SW480 (cell line): ENCODE measurements at places on chromosomes 4 and X.

GRCh38 chr4:145182222-145182621 is 1.8 kb upstream of the OTUD4 start:
- DNase-seq, result no peak

DNA sequence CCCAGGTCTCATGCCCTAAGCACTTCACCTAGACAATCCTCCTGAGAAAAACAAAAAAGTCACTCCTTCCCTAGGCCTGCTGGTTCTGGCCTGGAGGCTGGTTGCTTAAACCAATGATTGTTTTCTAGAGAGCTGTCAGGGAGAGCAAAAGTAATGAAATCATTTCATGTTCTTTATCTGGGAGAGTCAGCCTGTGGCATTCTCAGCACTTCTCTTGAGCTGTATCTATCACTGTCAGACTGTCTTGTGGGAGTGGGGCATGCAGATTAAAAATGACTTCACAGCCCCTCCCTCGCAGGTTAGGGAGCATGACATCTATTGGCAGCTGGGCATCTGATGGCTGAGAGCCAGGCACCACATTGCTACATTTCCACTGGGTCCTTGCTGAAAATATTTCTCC is 20.4 kb upstream of the TMEM154 start:
- no peak for DNase-seq

GRCh38 chrX:94454159-94454558 is 780.2 kb downstream of the FAM133A start:
- DNase-seq, result no peak

GRCh38 chr4:104571341-104571740 is 76.6 kb upstream of the CXXC4 start:
- no peak for DNase-seq

GRCh38 chrX:38273453-38273852 is 52.8 kb upstream of the SRPX start:
- no peak for DNase-seq

DNA sequence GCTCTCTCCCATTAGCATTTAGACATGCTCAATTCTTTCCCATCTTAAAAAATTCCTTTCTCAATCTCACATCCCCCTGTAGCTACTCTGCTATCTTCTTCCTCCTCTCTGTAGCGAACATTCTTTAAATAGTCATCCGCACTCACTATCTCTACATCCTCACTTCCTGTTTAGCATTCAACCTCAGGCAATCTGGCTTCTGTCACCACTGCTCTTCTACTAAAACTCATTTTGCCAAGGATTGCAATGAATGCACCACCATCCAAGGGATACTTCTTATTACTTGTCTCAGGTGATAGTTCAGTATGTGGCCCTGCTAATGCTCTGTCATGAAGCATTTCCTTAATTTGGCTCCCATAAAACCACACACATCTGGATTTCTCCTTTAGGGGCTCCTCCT is 10.9 kb upstream of the TET2 start:
- DNase-seq, result no peak

- DNase-seq, result peak; percentile 28
Observed at GRCh38 chr4:153248641-153249198, 44.5 kb downstream of the TRIM2 start.

GRCh38 chr4:66489370-66489769 is 819.1 kb upstream of the EPHA5 start:
- DNase-seq, result no peak

- no peak for DNase-seq
Observed at GRCh38 chr4:78845472-78845871, 69.3 kb downstream of the BMP2K start.

DNA sequence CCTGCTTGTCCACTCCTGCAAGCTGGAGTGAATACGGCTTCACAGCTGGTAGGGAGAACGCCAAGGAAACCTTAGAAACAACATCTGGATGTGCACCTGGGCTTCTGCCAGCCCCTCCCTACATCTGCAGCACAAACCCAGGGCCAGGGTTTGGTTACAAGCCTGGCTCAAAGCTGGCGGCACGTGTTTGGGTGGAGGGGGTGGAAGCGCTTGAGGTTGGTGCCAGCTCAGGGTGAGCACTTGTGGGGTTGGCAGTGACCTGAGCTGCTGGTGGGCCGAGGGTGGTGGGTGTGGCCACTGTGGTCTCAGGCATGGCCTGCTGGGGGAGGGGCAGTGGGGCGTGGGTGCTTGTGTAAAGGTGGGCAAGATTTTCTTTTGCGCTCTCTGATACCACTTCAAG is 15.6 kb downstream of the ELF4 start:
- no peak for DNase-seq

- no peak for DNase-seq
Observed at GRCh38 chr4:62901101-62901500, 1508.1 kb downstream of the TECRL start.

DNA sequence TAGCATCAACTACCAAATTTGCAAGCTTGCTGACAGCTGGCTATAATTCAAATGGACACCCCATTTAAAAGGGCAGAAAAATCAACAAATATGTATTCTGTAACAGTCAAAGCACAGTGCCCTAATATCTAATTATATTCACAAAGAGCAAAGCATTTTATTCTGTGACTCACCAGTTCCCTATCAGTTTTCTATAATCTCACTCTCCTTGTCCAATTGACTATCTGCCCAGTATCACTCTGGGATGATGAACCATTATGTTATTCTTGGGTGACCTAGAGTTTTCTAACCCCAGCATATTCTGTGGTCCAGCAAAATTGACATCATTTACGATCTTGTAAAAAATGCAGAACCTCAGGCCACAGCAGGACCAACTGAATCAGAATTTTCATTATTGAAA is 82.0 kb upstream of the FREM3 start:
- no peak for DNase-seq

DNA sequence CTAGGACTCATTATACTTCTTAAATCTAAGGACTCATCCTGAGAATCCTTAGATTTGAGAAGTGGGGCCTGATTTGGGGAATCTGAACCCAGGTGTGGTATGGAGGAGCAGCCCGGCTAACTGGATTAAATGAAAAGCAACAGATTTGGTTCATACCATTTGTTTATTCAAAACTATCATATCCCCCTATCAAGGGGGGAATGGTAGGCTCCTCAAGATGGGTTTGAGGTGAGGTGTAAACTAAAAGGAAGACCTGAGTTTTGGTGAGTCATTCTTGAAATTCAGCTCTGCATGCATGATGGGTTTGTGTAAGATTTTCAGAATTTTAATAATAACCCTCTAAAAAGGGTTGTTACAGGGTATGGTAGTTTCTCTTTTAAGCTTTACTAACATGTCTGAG is 53.4 kb downstream of the CASP6 start:
- no peak for DNase-seq

DNA sequence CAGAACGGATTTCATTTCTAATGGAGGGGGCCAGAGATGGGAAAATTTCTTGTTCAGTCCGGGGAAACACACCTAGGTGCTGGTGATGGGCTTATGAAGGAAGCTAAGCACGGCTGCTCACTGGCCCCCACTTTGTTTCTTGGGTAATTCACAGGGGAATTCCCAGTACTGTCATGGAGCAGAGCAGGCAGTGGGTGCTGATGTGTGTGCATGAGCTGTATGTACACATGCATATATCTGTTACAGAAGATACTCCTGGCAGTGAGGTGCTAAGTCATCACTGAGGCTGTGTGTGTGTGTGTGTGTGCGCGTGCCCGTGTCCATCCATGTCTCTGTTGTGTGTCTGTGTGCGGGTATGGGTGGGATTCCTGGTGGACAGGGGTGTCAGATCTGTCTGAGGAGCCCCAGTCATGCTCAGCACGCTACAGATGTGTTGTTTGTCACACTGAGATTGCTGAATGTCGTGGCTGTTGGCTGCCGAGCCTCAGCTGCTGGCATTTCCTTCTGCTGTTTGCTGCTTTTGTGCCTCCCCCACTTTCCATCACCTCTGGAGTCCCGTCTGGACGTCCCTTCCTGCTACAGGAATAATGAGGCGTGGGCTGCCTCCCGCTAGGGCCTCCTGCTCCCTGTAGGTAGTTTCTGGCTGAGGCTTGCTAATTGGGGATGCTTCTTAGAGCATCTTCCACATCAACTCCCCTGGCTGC is 53.3 kb downstream of the JADE1 start:
- DNase-seq, result no peak

DNA sequence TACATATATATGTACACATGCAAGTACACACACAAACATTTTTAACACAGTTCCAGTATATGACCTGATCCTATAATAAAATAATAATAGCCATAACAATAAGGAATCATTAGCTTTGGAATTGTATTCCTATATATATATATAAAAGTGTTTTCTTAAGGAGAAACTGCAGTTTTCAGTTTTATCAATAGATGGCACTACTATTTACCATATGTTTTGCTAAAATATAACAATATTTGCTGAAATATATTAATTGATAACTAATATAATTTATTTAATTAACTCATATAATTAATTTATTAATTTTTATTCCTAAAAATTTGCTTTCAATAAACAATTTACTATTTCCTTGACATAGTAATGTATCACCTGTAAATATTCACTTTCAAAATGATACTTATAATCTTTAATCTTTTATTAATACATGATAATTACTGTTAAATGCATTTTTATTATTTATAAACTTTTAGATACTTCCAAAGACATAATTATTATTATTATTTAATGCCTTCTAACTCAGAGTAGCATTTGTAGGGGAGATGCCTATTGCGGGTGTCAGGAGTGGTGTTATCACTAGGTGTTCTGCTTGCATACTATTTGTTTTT is 599.5 kb downstream of the FSTL5 start:
- no peak for DNase-seq

GRCh38 chrX:151765026-151765425 is 30.5 kb downstream of the CNGA2 start:
- no peak for DNase-seq

- DNase-seq, result no peak
Observed at GRCh38 chr4:81747242-81747930, 275.7 kb upstream of the RASGEF1B start.

- no peak for DNase-seq
Observed at GRCh38 chr4:156109943-156110900, 156.6 kb upstream of the CTSO start.
